ENCODE measurements at places on chromosomes 3 and 15. TPM values are rescaled to one million over a fixed set of nuclear protein-coding genes. Genes with fewer than 3 reads are reported as not detected.

GRCh38 chr3:13299531-13300155, 120.5 kb downstream of the NUP210 start:
- H3K27ac ChIP-seq = no peak overlapping the region
- H3K27me3 ChIP-seq = no peaks in the 10 kb centered on the region
- no peaks in the 10 kb centered on the region for H3K4me1 ChIP-seq

The CLSTN2 gene
- total RNA-seq = 0.14 TPM

The FEZF2 gene
- not detected for total RNA-seq

GRCh38 chr3:151330379-151330778, 1.0 kb upstream of the P2RY13 start:
- no peaks in the 10 kb centered on the region for H3K27me3 ChIP-seq
- no peaks in the 10 kb centered on the region for H3K36me3 ChIP-seq
- H3K4me1 ChIP-seq = no peaks in the 10 kb centered on the region
- H3K27ac ChIP-seq = no peak overlapping the region
- no peak overlapping the region for H3K4me3 ChIP-seq
- DNase-seq = no peak

The ARPP21 gene
- total RNA-seq = not detected
